ENCODE measurements at places on chromosomes 4 and X.

DNA sequence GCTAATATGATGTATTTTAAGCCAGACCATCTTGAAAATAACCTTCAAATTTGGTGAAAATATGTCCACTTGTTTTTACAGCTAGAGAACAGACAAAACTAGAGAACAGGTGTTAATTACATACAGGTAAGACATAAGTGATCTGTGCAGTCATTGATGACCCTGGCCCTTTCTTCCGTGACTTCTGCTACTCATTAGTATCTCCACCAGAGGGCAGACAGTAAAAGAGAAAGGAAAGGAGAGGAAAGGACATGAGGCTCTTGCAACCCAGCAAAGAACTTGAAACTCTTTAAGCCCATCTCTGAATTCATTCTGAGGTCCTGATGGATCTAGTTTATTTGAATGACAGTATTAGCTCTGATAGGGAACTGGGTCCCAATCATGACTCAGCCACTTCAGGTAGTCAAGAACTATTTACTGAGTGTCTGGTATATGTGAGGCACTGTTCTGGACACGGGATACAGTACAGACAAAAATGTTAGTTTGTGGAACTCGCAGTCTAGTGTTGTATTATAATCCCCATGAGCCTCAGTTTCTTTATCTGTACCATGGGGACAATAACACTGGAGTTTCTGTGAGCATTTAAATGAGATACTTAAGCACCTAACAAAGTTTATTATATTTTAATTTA is 121.0 kb upstream of the TEX13D start:
- DNase-seq = peak; percentile 24

- no peak for DNase-seq
Measured at GRCh38 chr4:9970399-9971011, 50.8 kb downstream of the SLC2A9 start.

- no peak for DNase-seq
Measured at GRCh38 chrX:137749246-137749645, 183.3 kb downstream of the ZIC3 start.

GRCh38 chr4:168841000-168841671 is 168.9 kb downstream of the CBR4 start:
- DNase-seq = no peak

- no peak for DNase-seq
Measured at GRCh38 chrX:119411959-119412358, 12.8 kb downstream of the SLC25A43 start.

- no peak for DNase-seq
Measured at GRCh38 chrX:78748846-78749245, 1.3 kb downstream of the LPAR4 start.

DNA sequence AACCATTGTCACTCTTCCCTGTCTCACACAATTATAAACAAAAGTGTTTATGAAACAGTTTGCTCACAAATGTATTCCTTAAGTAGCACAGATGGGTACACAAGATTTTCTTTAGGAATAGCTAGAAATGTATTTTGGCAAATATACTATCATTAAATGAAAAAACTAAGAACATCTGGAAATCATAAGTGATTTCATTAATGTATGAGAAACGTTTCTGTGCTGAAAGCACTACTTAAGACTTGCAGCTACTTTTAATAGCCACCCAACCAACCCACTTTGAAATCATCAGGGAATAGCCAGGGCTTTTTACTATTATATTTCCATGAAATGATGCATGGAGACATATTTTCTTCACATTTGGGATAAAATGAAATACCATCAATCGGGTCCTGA is 62.3 kb upstream of the NAP1L5 start:
- no peak for DNase-seq

Measured in bone marrow (tissue), 2 donors.